Activated CD8-positive, alpha-beta memory T cell treated with anti-CD3 and anti-CD28 coated beads for 1 hour (primary cell): ENCODE measurements at places on chromosomes 13 and 19.

GRCh38 chr19:18657590-18658365 is 20.9 kb downstream of the KLHL26 start:
- no peak for DNase-seq

GRCh38 chr13:110950819-110951570 is 36.1 kb upstream of the ANKRD10 start:
- no peak for DNase-seq

DNA sequence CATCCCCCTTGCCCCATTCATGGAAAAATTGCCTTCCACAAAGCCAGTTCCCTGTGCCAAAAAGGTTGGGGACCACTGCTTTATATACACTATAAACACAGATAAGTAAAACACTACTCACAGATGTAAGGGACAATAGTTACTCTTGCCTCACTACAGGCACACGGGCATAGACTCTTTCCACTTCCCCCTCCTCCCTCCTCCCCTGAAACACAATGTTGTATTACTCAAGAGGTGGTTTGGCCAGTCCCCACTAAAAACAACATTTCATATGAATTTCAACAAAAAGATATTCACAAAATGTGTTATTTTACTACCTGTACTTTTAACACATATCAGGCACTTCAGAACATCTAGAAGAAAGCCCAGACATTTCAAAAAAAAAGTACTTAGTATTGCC is 45.1 kb downstream of the EPSTI1 start:
- no peak for DNase-seq

DNA sequence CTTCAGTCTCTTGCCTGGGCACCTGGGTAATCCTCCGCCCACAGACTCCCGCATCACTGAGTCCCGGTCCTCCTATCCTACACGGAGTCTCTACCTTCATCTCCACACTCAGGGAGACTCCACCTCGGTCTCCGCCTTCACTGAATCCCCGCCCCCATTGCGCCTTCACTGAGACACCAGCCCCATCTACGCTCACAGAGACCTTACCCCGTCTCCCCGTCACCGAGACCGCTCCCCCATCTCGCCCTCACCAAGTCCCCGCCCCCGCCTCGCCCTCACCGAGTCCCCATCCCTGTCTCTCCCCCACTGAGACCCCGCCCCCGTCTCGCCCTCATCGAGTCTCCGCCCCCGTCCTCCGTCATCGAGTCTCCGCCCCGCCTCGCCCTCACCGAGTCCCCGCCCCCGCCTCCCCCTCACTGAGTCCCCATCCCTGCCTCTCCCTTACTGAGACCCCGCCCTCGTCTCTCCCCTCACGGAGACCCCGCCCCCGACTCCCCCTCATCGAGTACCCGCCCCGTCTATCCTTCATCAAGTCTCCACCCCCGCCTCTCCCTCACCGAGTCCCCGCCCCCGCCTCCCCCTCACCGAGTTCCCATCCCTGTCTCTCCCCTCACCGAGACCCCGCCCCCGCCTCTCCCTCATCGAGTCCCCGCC is 23.1 kb upstream of the ZNF846 start:
- peak; percentile 93 for DNase-seq

GRCh38 chr19:3533033-3533432 is 5.9 kb upstream of the TEKTIP1 start:
- DNase-seq, result no peak

DNA sequence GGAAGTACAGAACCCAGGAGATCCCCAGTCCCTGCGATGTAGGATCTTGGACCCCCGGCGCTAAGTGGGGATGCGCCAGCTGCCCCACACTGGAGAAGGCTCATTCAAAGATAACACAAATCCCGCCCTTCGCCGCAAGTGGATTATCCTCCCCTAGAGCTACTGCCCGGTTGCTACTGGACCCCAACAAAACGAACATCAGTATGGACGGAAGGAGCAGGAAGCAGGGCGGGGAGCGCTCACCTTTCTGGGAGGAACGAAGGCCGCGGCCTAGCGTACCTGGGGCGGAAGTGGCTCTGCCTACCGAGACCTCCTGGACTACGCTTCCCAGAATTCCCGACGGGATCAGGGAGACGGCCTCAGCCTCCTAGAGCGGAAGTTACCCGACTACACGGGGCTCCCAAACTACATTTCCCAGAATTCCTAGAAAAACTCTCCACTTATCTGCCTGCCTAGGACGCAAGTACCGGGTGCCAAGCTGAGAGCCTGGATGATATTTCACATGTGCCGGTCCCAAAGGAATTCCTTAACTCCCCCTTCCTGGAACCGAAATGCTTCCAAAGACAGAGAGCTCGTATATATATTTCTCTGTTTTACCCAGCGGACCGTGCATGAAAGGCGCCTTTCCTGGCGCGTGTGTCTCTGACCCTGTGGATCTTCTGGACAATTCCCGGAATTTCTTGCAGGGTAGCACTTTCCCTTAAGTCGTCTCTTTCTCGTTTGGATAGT is at the start of gene ZNF112:
ZNF112 (minus strand) TSS at position 298 of the 729 bp plus-strand sequence. CDS start 16,141 bp downstream, outside the sequence.
- no peak for DNase-seq
